ENCODE measurements at places on chromosomes 16 and 17.

- DNase-seq, result no peak
Measured at GRCh38 chr16:27284865-27285675, 16.5 kb upstream of the NSMCE1 start.

DNA sequence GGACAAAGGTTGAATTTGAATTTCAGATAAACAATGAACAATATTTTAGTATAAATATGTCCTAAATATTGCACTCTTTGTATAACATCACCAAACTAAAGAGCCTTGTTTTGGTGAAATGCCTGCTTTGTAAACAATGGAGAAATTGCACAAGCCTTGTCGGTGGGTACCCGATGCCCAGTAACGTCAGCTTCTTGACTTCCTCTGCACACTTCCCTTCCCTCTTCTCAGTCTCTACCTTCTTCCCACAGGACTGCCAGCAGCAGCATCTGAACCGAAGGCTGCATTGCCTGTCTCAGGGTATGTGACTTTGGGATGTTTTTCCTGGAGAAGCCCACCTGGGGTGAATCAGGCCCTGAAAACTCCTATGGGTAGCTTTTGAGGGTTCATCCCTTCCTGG lies 113.9 kb downstream of the UTP18 start:
- DNase-seq, result no peak

DNA sequence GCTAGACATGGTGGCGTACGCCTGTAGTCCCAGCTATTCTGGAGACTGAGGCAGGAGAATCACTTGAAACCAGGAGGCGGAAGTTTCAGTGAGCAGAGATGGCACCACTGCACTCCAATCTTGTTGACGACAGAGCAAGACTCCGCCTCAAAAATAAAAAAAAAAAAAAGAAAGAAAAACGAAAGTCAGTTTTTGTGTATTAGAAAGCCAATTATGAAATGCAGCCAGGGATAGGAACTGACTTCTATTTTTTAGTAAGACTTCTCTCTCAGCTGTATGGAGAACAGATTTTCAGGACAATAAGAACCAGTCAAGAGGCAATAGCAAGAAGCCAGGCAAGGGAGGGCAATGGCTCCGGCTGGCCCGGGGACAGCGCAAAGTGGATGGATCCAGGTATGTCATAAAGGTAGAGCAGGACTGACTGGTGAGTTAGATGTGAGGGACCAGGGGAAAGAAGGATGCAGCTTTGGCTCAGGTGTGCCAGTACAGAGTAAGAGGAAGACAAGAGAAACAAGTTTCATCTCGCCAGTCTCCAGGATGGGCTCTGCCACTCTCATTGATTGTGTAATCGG lies 12.5 kb upstream of the CCL1 start:
- DNase-seq, result no peak

DNA sequence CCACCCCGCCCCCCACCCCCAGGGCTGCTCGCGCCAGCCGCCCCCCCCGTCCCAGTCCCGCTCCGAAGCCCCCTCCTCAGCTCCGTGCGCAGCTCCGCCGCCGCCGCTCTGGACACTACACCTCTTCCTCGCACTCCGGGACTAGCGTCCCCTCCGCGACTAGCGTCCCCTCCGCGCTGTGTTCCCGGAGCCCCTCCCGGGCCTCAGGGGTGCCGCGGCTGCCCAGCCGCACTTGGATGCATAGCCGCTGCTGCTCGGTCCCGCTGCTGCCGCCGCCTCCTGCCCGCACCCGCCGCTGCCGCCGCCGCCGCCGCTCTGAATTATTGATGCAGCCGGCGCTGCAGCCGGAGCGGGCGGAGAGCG lies at the start of gene CBLN1:
Gene CBLN1, minus strand, starts transcription at position 359 of the 363 bp plus-strand sequence. CDS start 373 bp downstream, outside the sequence.
- DNase-seq, result no peak

- no peak for DNase-seq
Measured at GRCh38 chr16:8694795-8695728, 20.6 kb downstream of the ABAT start.

GRCh38 chr16:84334058-84334457 lies 34.3 kb upstream of the ATP2C2 start:
- DNase-seq, result no peak

DNA sequence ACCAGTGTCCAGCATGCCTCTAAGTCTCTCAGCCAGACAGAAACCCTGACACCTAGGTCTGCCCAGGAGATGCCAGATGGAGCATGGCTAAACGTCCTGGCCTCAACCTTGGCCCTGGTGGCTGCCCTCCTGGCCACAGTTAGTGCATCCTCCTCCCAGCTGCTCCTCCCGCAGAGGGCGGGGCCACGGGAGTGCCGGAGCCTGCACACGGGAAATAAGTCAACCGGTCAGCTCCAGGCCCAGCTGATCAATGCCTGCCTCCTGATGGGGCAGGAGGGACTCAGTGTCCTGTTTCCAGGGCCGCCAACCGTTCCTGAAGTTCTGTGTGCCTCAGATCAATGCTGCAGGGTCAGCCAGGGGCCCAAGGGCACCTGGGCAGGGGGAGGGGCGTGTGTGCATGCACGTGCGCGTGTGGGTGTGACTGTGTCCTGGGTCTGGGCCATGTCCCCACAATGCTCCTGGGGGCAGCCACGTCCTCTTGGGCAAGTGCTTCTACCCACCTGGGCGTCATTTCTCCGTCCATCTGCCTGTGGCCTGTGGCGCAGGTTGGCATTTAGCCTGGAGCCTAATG lies 4.6 kb upstream of the KCNJ12 start:
- DNase-seq, result no peak

- DNase-seq, result no peak
Measured at GRCh38 chr17:71085238-71086033, 916.1 kb downstream of the KCNJ2 start.

GRCh38 chr17:49514071-49514721 lies 19.1 kb downstream of the NGFR start:
- no peak for DNase-seq

DNA sequence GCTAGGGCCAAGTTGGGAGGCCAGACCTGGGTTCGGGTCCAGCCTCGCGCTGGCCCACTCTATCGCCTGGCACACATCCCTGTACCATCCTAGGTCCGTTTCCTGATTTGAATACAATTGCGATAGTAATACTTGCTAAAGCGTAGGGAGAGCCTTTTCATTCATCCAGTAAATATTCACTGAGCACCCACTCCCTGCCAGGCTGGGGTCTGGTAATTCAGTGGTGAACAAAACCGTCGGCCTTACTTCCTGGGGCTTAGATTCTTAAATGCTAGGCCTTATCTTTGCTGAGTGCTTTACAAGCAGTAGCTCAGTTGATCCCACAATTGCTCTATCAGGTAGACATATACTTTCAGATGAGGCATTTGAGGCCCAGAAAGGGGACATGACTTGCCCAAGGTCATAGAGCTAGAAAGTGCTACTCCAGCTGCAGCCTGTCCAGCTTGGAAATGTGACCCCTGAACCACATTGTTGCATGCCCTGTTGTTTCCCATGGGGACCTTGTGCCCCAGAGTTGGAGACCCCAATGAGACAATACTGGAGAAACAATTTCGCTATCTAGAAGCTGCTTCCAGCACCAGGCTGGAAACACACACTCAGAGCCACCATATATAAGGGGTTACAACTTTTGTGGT lies 691 bp downstream of the USB1 start:
- no peak for DNase-seq

DNA sequence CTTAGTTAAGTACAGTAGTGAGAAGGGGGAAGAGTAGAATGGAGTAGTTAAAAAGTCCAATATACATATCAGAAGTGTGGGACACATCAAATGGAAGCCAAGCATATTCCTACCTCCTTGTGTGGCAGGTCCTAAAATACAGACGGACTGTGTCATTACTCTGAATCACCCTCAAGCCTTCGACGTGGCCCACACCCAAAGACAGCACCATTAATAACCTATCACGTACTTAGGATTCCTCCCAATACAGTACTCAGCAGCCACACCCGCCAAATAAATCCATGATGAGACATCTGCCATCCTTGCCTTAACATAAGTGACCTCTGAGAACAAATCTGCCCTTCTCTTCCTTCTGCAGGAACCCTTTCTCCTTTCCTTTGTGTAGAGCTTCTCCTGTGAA lies 38.9 kb downstream of the UBE2G1 start:
- DNase-seq, result peak; percentile 43

GRCh38 chr17:45060382-45060796 lies 728 bp upstream of the NMT1 start:
- DNase-seq, result no peak

DNA sequence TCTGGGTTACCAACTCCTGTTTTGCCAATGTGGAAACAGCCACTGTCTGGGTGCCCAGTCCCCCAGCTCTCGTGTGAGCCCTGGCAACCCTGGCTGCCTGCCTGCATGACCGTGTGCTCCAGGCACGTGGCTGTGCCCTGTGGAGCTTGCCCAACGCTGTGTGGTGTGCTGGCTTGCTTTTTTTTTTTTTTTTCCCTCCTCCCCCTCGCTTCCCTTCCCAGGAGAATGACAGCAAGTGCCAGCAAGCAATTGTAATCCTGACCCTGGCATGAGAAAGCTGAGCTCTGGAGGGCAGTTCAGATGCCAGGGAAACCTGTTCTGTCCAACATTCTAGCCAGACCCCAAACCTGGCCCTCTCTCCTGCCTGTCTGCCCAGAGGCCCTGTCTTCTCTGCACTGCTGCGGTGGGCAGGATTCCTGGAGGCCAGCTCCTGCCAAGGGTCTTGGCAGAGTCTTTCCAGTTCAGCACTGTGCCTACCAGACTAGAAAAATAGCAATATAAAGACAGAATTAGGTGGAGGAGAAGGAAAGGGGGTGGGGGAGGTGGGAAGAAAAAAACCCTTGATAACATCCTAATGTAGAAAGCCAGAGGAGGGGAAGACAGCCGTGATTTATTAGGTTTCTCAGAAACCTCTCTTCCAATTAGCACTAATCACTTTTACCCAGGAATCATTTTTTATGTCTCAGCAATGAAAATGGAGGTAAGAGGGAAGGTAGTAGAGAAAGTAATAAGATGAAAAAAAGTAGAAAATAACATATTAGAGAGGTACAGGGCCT lies 9.0 kb downstream of the HLF start:
- no peak for DNase-seq

GRCh38 chr17:72004611-72005331 lies 116.0 kb upstream of the SOX9 start:
- no peak for DNase-seq

DNA sequence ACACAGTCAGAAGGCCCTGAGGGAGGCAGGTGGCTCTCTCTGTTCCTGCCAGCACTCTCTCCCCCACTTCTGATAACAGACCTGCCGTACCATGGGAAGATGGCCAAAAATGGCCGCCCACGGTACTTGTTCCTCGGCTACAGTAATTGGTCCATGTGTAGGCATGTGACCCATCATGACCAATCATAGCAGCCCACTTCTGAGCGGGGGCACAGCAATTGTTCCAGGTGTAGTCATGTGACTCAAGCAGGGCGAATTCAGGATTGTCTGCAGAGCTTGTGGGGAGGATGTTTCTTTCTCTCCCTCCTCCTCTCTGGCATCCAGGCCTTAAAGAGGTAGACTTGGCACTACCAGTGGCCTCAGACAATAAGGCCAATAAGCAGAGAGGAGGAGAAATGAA lies 250.4 kb downstream of the MRTFB start:
- DNase-seq, result no peak

DNA sequence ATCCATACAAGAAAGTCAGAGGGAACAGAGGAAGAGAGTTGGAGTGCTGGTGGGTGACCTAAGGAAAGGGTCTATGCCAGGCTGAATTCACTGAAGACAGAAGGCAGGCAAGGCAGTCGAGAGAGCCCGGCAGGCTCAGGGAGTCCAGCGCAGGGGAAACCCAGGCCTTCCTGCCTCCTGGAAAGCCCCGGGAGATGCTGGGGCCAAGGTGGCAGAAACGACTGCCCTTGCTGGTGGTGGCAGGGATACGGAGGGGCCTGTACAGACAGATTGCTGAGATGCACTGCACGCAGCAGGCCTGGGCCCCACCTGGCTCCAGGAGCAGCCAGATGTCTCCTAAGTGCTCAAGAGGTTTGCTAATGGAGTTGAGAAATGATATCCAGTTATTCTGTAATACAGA lies 59.8 kb downstream of the GTF3C1 start:
- no peak for DNase-seq

- no peak for DNase-seq
Measured at GRCh38 chr16:21620592-21620991, 21.2 kb downstream of the METTL9 start.

GRCh38 chr17:61366076-61366714 lies 33.4 kb upstream of the TBX2 start:
- no peak for DNase-seq

DNA sequence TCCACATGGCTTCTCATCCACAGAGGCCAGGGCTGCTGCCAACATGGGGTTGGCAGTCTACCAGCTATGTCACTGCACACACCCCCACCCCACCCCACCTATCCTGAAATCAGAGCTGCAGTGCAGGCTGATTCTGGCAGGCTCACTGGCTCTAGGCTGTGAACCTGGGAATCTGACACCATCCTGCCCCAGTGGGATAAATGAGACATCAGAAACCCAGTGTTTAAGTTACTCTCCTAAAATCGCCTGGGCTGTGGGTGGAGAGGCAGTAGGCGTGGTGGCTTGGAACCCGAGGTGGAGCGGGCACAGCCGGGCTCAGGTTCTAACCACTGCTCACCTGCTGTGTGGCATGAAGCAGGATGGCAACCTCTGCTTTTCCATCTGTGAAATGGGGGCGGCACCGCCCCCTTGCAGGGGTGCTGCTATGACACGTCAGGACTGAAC lies 5.6 kb downstream of the SLC38A8 start:
- DNase-seq, result no peak

GRCh38 chr16:9169094-9169493 lies 77.7 kb downstream of the HAPSTR1 start:
- no peak for DNase-seq

- no peak for DNase-seq
Measured at GRCh38 chr16:60776281-60776680, 1260.0 kb downstream of the CDH8 start.

GRCh38 chr17:31495022-31495885 lies 103.8 kb downstream of the RAB11FIP4 start:
- no peak for DNase-seq

DNA sequence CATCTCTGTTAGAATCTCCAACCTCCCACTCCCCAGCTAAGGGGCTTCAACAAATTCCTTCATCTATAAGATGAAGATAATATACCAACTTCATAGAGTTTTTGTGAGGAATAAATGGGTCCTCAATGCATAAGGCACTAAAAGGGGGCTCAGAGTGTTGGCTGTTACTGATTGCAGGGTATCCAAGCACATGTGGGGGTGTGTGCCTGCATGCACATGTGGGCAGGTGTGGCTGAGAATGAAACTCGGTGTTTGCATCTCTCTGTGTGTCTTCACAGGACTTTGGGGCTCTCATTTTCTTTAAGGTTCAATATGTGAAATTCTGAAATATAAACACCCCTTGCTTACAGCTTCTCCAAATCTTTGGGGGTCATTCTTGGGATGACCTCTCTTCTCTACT lies 4.1 kb upstream of the PPP1R9B start:
- DNase-seq, result no peak

All from GM04503 (cell line).